ENCODE measurements at places on chromosomes 4 and X.

GRCh38 chr4:137206781-137207180, 325.5 kb downstream of the PCDH18 start:
- DNase-seq, result no peak

- DNase-seq, result no peak
These were observed at the start of gene NPY2R for GRCh38 chr4:155208258-155209054. TSS of gene NPY2R (plus strand) at chr4:155208636. CDS start at chr4:155213940, 5,304 bp downstream.

DNA sequence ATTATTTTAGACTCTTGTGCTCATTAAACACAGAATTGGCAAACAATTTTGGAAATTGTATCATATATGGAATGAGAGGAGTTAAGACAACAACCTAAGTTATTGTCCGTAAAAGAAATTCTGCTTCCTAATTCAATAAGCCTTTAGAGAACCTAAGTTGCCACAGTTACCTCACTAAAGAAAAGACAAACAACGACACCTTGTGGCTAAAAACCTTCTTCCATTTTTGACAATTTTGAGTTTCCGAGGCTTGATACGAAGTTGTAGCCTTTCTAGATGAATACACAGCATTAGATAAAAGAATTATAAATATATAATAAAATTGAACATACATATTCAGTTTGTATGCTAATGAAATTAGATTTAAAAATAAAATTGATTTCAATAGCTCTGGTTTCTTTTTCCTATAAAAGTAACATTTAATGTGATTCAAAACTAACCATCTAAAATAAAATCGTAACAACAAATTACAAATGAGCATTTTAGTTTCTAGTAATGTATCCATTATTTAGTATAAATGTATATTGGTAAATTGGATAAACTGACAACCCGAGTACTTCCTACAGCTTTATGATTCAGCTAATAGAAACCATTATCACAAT, 275.1 kb downstream of the GPM6A start:
- peak; percentile 23 for DNase-seq

GRCh38 chrX:7086384-7086783, 61.1 kb upstream of the STS start:
- no peak for DNase-seq

- peak; percentile 40 for DNase-seq
These were observed at the start of gene ABCG2 for GRCh38 chr4:88158489-88159228. TSS of gene ABCG2 (minus strand) at chr4:88158639. CDS start at chr4:88139995, 18,644 bp downstream.

GRCh38 chr4:39020130-39020529, 12.1 kb downstream of the TMEM156 start:
- DNase-seq, result no peak

- no peak for DNase-seq
These were observed 156.1 kb downstream of the GRXCR1 start for GRCh38 chr4:43048570-43048969.

DNA sequence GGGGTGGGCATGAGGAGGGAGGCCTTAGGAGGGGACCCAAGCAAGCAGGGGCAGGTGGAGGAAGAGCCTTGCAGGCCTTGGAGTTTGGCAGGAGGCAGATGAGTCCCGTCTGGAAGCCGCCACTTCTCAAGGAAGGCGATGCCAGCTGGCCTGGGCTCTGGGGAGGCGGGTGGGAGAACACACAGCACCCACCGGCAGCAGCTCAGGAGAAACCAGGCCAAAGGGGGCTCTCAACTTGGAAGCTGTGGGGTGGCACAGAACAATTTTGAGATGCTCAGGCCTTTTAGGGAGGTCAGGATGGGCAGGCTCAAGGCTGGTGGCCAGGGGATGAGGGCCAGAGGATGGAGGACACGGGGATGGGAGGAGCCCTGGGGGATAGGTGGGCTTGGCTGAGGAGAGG, 11.6 kb upstream of the DUSP9 start:
- no peak for DNase-seq

DNA sequence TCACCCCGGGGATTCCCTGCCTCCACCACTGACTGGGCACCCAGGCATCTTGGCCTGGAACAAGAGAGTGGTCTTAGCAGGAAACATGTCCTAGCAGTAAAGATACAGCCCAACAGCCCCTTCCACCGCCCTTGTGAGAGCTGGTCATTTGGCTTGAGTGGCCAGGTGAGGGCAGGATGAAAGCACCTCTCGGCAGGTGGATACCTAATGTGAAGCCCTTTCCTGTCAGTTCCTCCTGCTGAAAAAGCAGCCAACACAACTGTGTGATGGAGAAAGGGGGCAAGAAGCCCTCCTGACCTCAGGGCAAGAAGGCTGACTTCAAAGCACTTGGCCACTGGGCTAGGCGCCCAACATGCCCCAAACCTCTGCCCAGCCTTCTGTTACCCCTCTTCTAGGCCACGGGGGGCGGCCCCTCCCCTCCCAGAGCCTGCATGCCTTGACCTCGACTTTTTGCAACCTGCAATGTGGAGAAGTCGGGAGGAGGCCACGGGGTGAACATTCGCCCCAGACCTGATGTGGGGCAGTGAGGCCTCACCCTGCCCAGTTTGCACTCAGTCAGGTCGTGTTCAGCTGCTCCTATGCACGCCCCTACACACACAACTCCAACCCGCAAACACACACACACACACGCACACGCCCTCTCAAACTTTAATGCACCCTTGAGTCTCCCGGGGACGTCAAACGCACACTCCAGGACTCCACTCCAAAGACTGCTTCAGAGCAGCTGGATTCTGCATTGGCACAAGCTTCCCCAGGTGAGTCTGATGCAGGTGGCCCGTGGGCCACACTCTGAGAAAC, 1.1 kb downstream of the LGI2 start:
- no peak for DNase-seq

GRCh38 chr4:168759959-168760527, 250.0 kb downstream of the CBR4 start:
- DNase-seq, result no peak

DNA sequence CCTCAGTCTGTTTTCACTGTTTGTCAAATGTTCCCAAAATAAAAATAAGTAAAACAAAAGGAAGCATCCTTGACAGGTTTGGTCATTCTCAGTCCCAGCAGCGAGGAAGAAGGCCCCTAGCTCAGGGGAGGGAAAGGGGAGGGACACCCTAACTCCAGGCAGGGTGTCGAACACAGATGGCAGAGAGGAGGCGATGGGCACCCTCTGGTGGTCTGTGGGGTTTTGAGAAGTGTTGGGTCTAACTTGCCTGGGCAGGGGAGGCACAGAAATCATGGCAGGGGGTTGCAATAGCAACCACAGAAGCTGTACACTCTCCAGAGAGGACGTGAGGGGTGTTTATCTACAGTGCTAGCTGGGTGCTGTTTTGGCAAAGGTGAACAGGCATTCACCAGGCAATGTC, 229.8 kb upstream of the SFRP2 start:
- no peak for DNase-seq

DNA sequence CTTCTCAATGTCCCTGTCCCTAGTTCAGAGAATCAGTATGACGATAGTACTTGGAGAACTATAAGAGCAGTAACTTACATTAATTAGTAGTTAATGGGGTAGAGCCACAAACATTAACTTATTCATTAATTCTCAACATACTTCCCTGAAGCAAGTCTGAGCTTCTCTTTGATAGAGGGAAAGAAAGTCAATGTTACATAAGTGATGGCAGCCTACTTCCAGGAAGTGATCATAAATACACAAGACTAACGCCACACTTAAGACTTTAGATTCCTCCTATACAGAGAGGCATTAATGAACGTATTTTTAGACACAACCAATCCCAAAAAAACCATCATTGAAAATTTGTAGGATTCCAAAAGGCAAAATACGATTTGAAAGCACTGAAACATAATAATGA, 33.8 kb downstream of the TSPAN5 start:
- no peak for DNase-seq

GRCh38 chrX:37060999-37061398, 52.8 kb downstream of the FAM47C start:
- peak; percentile 2 for DNase-seq

- DNase-seq, result no peak
These were observed 1.1 kb downstream of the CTBP1 start for GRCh38 chr4:1247864-1248244.

DNA sequence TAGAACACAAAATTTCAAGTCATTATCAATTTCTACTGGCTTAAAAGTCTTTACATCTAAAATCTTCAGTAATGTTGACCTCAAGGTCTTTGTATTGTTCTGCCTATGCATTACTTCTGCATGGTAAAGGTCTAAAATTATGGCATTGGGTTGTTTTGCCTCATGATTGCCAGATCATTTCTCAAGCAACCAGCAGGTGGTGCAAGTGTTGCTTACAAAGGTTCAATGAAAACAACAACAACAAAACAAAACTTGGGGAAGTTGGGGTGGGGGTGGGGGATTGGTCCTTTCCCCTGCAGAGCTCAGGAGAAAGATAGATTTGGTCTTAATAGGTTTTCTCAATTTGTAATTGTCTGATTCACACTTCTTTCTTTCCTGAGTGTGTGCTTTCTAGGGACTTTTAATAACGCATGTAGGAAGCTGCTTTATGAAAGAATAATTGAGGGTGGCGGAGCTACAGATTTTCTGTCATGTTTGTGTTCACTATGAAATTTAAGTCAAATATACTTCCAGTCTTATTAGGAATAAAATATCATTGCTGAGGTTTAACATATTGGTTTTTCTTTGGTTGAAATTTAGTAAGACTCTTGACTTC, 145.1 kb downstream of the COL4A5 start:
- peak; percentile 0 for DNase-seq

DNA sequence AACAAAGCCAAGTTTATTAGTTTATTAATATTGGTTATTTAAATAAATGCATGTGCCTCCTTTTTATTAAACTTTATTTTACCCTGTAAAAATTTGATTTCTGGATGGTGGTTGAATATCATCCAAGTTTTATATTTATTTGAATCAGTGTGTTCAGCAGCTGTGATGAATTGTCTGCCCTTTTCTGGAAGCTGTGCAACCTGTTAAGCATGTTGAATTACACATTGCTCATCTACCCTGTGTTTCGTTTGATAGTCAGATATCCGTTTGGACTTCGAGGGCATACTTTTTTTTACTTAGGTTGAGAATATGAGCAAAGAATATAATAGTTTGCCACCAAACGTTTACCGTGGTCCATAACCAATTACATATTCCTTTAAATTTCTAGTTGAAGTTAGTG, 95.8 kb upstream of the TENM3 start:
- no peak for DNase-seq

GRCh38 chrX:48278958-48279357, 23.8 kb downstream of the SSX1 start:
- DNase-seq, result no peak

GRCh38 chr4:92600638-92601037, 296.9 kb downstream of the GRID2 start:
- DNase-seq, result no peak

DNA sequence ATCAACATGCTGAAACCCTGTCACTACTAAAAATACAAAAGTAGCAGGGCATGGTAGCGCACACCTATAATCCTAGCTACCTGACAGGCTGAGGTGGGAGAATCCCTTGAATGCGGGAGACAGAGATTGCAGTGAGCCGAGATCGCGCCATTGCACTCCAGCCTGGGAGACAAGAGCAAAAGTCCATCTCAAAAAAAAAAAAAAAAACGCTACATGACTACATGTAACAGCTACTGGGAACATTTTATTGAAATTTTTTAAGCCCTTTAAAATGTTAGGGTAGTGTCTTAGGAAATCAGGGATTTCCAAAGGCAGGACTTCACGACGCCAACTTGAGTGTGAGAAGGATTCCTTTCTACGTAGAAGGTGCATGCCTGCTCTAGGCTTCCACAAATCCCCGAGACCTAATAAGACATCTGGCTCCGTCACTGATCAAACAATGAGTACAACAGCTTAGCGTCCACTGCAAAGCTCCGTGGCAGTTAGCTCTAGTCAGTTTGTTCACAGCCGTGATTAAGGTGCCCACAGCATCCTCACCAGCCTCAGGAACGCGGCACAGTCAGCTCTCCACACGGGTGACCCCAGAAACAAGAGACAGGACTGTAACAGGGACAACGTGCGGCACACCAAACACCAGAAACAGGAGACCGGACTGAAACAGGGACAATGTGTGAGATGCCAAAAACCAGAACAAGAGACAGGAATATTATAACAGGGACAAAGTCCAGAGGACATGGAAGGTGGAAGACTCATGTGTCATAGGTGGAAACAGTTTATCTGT, 33.7 kb downstream of the DHRSX start:
- no peak for DNase-seq

GRCh38 chr4:41431276-41431675, 106.7 kb upstream of the LIMCH1 start:
- DNase-seq, result no peak

GRCh38 chrX:35439692-35440091, 358.4 kb upstream of the MAGEB16 start:
- no peak for DNase-seq

DNA sequence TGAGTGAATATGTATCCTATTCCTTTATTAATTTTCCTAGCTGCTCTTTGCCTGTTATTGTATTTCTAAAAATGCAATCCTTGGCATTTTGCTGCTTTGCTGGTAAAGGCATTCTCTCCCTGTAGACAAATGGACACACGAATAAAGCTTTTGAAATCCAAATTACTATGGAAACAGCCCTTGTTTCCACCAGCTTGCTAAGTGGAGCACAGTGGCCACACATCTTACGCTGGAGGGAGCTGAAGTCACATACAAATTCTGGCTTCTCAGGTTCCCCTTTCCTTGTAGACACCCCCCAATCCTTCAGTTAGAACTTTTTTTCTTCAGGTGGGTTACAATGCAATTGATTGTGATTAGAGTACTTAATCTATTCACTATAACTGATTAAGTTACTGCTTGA, 66.2 kb downstream of the AGA start:
- DNase-seq, result no peak

- DNase-seq, result peak; percentile 78
These were observed 27.3 kb upstream of the SORBS2 start for GRCh38 chr4:185839194-185839712.

DNA sequence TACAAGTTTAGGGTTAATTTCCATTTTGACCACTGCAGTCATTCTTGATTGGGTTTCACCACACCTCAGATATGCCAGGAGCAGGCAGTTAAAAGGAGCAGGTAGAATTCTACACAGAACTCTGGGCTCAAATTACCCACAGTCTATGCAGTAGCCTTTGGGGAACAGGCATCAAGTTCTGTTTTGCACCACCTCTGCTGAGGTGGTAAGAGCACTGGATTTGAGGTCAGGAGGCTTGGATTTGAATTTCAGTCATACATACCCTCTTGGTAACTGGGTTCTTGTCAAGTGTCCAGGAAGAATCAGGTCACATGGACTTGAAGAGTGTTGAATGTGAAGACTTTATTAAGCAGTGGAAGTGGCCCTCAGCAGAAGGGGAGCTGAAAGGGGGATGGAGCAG, 40.4 kb upstream of the PGK1 start:
- DNase-seq, result no peak

- DNase-seq, result peak; percentile 8
These were observed 204.7 kb upstream of the S100G start for GRCh38 chrX:16445166-16445752.

DNA sequence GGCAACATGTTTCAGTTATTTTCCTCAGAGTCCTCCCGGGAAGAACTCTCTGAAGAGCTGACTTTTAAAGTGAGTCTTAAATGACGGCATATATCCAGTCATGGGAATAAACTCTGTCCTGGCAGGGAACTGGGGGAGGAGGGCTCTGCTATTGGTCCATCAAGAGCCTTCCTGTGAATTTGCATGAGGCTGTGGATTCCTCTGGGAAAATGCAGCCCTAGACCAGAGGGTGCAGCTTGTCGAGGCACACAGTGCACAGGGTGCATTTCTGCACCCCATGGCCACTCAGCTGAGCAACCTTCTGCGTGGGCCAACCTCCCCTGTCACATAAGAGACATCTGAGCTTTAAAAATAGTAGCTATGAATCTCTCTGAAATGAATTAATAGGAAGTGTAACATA, 360.0 kb downstream of the GALNTL6 start:
- no peak for DNase-seq
